Stimulated activated CD8-positive, alpha-beta memory T cell treated with anti-CD3 and anti-CD28 coated beads, Interleukin-12 subunit alpha, Interleukin-12 subunit beta, amount 100 ng/mL, for 1 hour (primary cell): ENCODE measurements at places on chromosomes 5 and 9.

- no peak for DNase-seq
Measured at GRCh38 chr9:6944093-6944551, 186.3 kb downstream of the KDM4C start.

GRCh38 chr5:113064806-113065205 lies 88.2 kb downstream of the DCP2 start:
- no peak for DNase-seq

GRCh38 chr9:134456756-134457305 lies 130.6 kb downstream of the RXRA start:
- DNase-seq, result no peak

DNA sequence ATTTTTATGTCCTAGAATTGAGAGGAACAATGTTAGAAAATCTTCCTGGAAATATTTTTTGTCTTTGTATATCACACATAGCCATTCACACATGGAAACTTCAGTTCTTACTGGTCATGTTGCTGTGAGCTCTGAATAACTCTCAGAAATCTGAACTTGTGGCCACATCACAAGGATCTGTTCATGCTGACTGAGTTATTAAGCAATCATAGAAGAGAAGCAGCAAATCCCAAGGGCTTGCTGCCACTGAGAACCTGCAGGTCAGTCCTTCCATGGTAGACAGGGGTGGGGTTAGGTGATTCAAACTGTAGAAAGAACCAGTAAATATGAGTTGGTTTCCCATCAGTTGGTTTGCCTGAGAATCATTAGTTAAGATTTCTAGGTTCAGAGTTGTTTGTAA lies 27.6 kb downstream of the SGCD start:
- DNase-seq, result no peak
